Fibroblast of gingiva (primary cell): ENCODE measurements at places on chromosomes 4 and X.

- DNase-seq, result no peak
Observed at GRCh38 chr4:41287852-41288251, 31.1 kb downstream of the UCHL1 start.

DNA sequence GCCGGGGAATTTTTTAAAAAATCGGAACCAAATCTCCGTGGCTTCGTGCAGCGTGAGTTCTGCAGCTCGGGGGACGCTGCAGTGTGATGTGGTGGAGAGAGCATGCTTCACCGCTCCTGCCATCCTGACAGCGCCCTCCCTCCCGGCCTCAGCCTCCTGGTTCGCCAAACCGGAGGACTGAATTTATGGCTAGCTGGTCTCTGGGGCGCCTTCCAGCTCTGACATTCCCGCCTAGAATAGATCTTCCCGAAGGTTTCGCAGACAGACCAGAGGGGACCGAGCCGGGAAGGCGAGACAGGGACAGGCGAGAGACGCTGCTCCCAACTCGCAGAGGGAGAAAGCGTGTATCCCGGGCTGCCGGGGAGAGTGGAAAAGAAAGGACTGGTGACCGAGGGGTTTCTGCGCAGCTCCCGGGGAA lies 25.9 kb downstream of the HOPX start:
- peak; percentile 6 for DNase-seq

- no peak for DNase-seq
Observed at GRCh38 chrX:18871970-18872369, 111.9 kb downstream of the PHKA2 start.

DNA sequence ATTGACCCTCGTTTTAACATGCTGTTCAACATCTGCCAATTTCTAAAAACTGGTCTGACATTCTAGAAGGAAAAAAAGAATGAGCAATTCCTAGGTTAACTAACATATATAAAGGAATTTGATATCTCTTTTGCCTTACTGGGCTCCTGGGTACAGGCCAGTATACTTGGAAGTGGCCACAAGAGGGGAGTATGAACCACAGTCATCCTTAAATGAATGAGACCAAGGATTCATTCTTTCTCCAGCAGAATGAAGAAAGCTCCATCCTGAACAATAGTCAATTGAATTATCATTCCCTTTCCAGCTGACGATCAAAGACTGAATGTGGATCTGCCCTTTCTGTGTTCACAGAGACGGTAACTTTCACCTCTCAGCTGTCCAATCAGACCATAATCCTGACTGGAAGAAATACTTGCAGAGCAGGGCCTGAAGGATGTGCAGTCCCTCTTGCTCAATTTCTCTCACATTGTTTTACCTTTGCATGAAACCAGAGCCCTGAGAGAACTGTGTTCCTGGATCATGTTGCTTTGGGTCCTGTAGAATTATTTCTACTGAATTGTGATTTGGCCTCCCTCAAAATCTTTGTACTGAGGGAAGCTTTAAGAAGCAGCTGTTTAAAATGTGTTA lies 14.8 kb upstream of the SPARCL1 start:
- peak; percentile 62 for DNase-seq

DNA sequence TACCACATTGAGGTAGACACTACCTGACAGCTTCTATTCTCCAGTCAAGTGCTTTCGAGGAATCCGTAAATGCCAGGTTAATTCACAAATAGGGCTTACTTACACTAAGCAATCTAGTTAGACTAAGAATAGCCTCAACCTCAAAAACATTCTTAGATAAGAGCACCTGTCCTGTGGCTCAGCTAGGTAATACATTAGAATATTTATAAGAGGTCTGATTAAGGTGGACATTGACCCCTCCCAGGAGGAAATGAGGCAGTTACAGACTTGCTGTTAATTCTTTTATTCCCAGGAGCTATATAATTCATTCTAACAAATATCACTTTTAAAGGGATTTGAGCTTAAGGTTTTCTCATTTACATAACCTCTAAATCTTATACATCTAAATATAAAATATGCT lies 758.1 kb downstream of the GRID2 start:
- DNase-seq, result no peak

- no peak for DNase-seq
Observed at GRCh38 chrX:118346258-118347094, 570 bp downstream of the WDR44 start.

GRCh38 chr4:52655506-52655905 lies 3.6 kb downstream of the USP46 start:
- no peak for DNase-seq

DNA sequence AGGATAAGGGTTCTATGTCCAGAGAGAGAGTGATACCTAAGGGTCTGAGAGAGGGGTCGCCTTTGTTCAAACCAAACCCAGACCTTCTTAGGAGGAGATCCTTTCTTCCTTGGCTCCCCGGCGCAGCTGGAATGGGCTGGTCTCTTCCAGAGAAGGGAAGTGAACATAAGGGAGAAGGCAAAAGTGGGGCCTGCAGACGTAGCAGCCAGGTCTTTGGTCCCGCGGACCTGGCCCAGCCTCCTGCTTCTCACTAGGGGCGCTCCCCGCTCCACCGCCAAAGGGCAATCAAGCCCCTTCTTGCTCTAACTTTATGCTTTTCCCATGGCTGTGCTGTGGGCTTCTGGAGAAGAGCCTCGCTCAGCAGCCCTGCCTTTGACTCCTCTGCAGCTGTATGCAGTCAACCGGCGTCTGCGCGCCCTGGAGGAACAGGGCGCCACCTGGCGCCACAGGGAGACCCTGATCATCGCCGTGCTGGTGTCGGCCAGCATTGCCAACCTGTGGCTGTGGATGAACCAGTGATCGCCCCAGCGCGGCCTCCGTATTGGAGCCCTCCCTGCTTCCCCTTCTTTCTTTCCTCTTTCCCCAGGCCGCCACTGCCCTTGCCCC lies 6.5 kb downstream of the FATE1 start:
- DNase-seq, result no peak

- DNase-seq, result no peak
Observed at GRCh38 chr4:118716304-118716703, 31.1 kb downstream of the METTL14 start.

DNA sequence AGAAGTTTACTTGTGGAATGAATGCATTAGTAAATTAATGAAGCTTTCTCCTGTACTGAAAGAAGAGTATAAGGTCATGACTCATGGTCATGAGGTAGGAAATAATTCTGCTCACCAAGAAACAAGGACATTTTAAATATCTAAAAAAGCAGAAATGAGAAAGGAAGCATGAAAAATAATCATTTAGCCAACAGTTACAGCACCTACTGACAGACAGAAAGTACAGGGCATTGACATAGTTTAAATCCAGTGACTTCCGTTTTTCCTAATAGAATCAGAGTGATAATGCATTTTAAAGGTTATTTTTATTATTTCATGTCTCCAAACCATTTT lies 30.5 kb upstream of the ACSL1 start:
- no peak for DNase-seq

- DNase-seq, result peak; percentile 20
Observed at GRCh38 chr4:87853108-87853507, 20.3 kb downstream of the MEPE start.

GRCh38 chr4:25346913-25347312 lies 30.1 kb upstream of the ANAPC4 start:
- DNase-seq, result no peak

DNA sequence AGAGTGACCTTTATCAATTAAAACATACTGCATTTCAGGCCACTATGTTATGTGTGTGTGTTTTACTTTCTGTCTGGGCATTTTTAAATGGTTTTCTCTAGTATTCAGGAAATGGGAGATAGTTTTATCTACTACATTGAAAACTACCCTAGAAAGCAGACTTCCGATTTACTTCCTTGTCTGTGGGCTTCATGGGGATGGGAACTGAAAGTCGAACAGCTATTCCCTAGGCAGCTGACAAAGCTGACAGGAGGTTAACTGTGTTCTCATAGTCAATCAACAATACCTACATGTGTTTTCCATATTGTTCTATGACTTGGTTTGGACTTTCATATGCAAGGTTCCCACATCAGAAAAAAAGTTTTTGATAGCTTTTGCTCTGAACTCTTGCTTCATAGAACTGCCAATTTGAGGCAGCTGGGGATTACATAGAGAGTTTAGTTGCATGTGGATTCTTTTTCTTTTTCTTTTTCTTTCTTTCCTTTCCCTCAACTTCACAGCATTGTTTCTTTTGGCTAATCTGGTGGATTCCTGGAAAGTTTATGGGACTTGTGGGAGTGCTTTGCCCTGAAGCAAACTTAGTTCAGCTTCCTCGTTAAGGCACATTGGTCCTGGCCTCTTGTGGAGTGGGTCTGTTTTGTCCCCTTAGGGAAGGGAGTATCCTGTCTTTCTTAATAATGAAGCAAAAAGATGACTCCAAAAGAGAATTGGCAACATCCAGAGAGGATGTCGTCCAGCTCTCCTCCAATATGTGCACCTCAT lies 327.1 kb upstream of the GIMD1 start:
- DNase-seq, result no peak

- no peak for DNase-seq
Observed at GRCh38 chr4:130329036-130329435, 1233.1 kb downstream of the C4orf33 start.

GRCh38 chrX:147476008-147476407 lies 435.7 kb upstream of the FMR1 start:
- DNase-seq, result no peak

GRCh38 chr4:127781300-127782024 lies 660 bp upstream of the HSPA4L start:
- peak; percentile 55 for DNase-seq

- DNase-seq, result peak; percentile 49
Observed at GRCh38 chrX:104335756-104336155, 81.0 kb upstream of the ESX1 start.

DNA sequence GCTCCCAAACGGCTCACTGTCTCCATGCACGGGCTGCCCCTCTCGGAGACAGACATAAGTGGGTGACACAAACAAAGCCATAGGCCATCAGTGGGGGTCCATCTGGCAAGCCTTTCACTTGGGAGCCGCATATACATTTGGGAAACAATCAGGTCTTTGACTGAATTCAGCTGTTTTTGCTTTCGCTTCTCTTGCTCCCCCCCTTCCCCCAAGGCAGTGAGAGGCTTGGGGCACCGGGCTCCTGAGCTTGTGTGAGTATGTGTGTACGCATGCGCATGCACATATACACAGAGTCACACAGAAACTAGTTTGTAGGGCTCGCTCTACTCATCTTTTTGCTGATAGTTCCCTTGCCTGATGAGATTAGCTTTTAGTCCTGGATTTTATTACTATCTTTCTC lies 284.4 kb downstream of the AFF2 start:
- DNase-seq, result no peak

DNA sequence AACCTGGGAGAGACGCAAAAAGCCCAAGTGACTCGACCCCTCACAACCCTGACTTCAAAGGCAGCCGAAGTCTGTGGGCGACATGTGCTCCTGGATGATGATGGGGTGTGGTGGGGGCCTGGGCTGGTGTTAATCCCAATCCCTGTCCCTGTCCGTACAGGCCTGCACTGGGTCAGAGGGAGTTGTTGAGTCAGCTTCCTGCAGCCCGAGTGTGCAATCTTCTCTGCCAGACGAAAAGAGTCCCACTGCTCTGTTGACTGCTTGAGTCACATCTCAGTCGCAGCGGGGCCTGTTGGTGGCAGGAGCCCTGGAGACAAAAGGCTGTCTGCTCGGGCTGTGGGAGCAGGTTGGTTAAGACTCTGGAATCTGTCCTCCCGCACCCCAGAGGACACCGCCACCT lies 10.3 kb downstream of the FAM3A start:
- peak; percentile 46 for DNase-seq

GRCh38 chrX:118350221-118350620 lies 4.3 kb downstream of the WDR44 start:
- DNase-seq, result peak; percentile 24

- peak; percentile 62 for DNase-seq
Observed at GRCh38 chr4:139223682-139224317, 46.8 kb upstream of the ELF2 start.

GRCh38 chr4:152894673-152895072 lies 41.5 kb upstream of the FHDC1 start:
- peak; percentile 63 for DNase-seq

DNA sequence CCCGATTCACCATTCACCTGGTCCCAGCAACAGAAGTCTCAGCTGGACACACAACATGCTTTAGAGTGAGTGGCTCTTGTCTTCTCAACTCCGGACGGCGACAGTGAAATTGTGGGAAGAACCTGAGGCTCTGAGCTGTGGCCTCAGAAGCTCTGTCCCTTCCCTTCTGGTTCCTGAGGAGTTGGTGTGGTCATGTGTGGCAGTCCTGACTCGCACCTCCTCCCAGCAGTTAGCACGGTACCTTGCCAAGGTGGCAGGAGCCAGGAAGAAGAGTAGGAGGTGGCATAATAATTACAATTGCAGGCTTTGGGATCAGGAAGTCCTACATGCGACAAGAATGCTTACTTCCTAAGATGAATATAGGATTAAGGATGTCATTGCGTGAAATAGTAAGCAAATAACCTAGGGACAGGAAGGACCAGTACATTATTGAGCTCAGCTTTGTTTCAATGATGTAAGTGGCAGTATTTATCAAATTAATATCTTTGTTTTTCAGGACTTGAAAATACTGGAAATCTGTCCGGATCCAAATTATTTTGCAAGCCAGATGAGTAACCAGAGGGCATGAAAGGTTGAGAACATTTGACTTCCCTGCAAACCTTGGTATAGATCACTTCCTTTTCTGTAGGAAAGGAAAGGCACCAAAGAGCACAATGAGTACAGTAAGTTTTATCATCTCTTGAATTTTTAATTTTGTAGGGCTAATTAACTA lies 21.1 kb downstream of the RNF4 start:
- peak; percentile 39 for DNase-seq

DNA sequence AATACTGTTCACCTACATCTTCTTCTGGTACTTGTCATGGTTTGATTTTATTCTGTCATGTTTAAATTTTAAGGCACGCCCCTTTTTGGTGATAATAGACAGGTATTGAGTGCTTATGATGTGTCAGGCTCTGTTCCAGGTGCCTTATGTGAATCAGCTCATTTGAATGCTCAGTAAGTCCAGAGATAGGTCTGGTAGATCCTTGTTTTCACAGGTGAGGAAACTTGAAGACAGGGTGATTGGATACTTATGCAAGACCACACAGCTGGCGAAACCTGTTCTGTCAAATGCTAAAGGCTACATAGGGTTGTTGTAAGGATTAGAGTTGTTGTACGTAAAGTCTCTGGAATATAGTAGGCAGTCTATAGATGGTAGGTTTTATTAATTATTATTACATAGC lies 9.6 kb upstream of the SLC25A14 start:
- no peak for DNase-seq

GRCh38 chrX:110951472-110952269 lies 144.3 kb upstream of the PAK3 start:
- DNase-seq, result no peak

GRCh38 chr4:27861802-27862201 lies 1001.2 kb downstream of the STIM2 start:
- no peak for DNase-seq

- peak; percentile 21 for DNase-seq
Observed at GRCh38 chr4:98481167-98481566, 177.2 kb downstream of the TSPAN5 start.

DNA sequence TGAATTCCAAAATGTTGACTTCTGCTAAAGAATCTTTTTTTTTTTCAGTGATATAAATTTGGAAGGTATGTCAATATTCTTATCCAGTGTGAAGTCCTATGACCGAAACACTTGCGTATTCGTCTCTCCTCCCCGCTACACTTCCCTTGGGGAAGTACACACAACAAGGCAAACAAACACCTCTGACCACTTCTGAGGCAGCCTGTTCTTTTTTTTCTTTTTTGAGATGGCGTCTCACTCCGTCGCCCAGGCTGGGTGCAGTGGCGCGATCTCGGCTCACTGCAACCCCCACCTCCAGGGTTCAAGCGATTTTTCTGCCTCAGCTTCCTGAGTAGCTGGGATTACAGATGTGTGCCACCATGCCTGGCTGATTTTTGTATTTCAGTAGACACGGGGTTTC lies 78.1 kb upstream of the DHRSX start:
- DNase-seq, result no peak
